ENCODE measurements at places on chromosomes 1 and 21. TPM values are rescaled to one million over a fixed set of nuclear protein-coding genes. Genes with fewer than 3 reads are reported as not detected.

The FCER1A gene
- total RNA-seq = not detected

The NEGR1 gene
- 19.2 TPM for total RNA-seq

The TMEM50B gene
- total RNA-seq = 28.7 TPM

DNA sequence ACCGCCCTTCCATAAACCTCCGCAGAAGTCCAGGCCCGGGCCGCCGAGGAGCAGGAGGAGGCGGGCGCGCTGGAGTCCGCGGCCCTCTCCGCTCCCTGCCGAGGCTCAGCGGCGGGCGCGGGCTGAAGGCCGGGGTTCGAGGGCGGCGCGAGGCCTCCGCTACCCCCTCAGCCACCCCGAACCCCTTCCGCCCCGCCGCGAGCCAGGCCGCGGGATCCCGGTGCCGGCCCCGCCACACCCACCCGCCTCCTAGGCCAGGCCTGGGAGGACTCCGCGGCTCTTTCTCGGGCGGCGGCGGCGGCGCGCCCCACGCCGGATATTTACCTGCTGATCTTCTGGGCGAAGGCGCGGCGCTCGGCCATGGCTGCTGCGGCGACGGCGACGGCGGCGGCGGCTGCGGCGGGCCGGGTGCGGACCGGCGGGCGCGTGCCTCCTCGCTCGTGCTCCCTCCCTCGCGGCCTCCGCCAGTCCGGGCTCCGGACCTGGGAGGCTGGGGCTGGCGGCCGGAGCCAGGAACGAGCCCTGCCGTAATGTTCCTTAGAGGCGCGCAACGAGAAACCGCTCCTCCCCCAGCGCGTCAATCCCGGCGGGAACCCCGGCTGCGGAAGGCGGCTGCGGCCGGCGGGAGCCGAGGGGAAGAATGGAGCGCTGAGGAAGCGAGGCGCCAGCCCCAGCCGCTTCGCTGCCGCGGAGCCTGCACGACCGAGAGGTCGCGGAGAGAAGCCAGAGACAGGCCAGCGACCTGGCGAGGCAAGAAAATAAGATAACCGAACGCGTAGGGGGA, at the start of gene DOCK7:
Gene DOCK7, minus strand, starts transcription at position 484 of the 784 bp plus-strand sequence. Its CDS starts 122 bp downstream, at position 362.
- DNase-seq = peak; percentile 86

The ADAMTS5 gene
- total RNA-seq = not detected

DNA sequence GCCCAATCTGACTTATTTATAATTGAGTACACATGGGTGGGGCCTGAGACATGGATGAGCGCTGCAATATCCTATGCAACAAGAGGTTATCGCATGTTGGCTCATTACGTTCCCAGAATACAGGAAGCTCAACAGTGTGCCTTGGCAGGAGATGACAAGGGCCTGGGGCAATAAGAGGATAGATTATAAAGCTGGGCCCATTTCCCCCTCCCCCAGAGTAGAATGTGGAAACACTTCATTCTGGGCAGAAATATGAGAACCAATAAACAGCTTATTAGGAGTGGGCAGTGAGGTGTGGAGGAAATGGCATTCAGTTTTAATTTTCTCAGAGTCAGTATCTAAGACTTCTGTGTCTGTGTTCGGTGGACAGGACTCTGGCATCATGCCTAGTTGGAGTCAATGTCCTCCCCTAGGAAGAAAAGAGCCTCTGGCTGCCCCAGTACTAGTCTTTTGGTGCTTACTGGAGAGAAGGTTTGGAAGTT, 92.8 kb downstream of the PIK3R3 start:
- DNase-seq = no peak

The SSR2 gene
- 246 TPM for total RNA-seq

- DNase-seq = no peak
Measured at GRCh38 chr21:45549626-45550463, 7.6 kb upstream of the SLC19A1 start.

- no peak for DNase-seq
Measured at GRCh38 chr1:151444783-151445177, 14.5 kb downstream of the POGZ start.

GRCh38 chr1:26066857-26067256, 573 bp downstream of the TRIM63 start:
- DNase-seq = no peak

The TNFRSF14 gene
- total RNA-seq = 24.4 TPM

DNA sequence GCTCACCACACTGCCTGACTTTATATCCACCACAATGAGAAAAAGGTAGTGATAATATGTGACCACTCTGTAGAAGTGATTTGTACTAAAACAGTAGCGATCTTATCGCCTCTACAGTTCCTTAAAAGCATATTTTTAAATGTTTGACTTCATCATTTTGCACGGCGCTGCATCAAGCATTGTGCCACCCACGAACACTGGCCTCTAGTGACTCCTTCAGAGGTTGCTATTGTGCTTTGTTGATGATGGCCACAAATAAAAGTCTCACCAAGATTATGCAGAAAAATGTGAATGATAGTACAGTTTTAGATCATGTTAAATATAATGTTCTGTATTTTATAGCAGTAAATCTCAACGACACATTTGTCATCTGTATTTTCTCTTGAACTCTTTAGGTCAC, 186.5 kb upstream of the NCAM2 start:
- DNase-seq = no peak

The IFI44L gene
- total RNA-seq = 82.0 TPM

DNA sequence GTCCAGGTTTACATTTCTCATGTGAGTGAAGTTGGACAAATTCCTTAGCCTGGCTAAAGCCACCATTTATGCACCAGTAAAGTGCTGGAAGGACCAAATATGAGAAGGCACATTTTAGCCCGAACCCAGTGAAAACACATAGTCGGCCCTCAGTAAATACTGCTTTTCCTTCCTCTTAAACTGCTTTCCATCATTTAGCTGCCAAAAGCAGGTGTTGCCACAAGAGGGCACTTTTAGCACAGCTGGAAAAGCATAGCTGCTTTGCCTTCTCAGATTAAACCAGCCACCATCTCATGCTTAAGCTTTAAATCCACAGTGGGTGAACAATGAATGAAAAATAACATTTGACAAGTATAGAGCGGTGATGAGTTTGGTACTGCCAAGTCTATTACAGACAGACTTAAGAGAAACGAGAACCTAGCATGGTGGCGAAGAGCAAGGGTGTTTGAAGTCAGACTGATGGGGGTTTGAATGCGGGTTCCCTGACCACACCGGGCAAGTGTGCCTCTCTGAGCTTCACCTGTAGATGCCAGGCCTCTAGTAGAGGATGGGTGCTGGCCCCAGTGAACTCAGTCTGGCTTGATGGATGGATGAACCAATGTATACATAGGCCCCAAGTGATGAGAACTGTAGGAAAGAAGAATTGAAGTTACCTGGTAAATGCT, 57.8 kb downstream of the SLC35D1 start:
- peak; percentile 59 for DNase-seq

The CPLANE2 gene
- total RNA-seq = 7.4 TPM

The OR14A16 gene
- not detected for total RNA-seq

DNA sequence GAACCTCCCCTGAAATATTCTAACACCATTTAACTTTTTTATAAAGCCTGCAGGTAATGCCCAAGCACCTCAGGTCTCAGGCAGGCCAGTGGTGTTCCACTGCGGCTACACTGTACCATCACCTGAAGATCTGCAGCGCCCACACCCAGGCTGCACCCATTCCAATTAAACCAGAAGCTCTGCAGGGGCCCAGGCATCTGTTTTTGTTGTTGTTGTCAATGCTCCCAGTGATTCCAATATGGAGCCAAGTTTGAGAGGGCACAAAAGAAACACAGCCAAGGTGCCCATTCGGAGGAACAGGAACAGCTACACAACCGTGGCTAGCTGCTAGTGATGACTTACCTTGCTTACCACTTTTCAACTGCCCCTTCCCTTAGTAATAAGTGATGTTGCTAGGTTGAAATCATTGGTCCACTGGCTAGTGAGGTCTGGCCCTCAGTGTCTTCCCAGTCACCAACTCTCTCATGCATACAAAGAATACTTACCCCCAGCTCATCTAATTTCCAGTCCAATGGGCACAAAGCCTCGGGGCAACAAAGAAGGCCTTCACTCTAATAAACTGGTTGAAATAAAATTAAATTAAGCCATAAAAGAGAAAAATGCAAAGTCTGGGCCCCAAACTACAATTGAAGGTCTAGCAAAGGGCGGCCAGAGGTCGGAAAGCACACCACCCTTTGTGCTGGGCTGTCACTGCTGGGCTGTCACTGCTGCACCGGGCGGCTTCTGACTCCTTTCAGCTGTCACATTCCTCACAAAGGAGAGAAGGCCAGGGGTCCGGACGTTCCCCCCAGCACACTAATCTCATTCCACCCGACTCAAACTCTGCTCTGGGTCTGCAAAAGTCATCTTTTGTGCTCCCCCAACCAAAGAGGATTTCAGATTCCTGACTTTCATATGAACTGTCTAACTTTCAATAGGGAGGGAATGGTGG, 34.9 kb downstream of the SIPA1L2 start:
- DNase-seq = no peak

GRCh38 chr1:22416555-22417454, 34.8 kb upstream of the ZBTB40 start:
- DNase-seq = peak; percentile 81

DNA sequence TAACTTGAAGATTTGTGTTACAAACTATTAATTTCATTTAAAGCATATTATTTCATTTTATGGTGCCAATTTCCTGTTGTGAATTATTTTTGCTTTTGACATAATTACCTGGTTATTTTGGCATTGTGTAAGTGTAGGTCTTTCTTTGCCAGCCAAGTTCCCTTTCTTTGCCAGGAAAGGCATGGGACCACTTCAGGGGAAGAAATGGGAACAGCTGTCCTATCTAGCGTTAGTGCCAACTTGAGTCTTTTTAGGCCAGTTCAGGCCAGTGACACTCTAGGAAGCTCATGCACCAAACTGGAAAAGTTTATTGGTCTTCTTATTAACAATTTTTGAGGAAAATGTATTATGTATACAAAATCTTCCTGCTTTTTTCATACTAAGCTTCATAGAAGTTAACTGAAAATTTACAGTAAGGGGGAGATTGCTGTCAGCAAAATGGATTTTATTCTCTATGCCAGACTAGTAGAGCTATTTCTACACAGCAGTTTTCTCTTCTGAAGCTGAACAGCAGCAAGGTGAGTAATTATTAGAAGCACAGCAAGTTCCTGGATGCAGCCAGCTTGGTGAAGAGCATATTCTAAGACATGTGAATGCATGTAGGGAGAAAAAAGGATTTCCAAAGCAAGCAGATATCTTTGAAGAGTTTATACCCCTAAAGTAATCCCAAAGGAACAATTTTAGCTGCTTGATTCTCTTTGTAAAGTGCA, 914.6 kb upstream of the ADGRL4 start:
- DNase-seq = no peak

- no peak for DNase-seq
Measured at GRCh38 chr1:234342774-234343173, 30.5 kb upstream of the COA6 start.

- DNase-seq = no peak
Measured at GRCh38 chr21:25635310-25635709, 3.7 kb upstream of the JAM2 start.

The LCE2B gene
- not detected for total RNA-seq

- DNase-seq = no peak
Measured at GRCh38 chr1:197319631-197320030, 51.6 kb downstream of the CRB1 start.

The PADI3 gene
- 0.21 TPM for total RNA-seq

The OR2T33 gene
- total RNA-seq = not detected

The ATF6 gene
- total RNA-seq = 35.3 TPM

The CCDC27 gene
- not detected for total RNA-seq

The NPL gene
- total RNA-seq = 5.0 TPM

DNA sequence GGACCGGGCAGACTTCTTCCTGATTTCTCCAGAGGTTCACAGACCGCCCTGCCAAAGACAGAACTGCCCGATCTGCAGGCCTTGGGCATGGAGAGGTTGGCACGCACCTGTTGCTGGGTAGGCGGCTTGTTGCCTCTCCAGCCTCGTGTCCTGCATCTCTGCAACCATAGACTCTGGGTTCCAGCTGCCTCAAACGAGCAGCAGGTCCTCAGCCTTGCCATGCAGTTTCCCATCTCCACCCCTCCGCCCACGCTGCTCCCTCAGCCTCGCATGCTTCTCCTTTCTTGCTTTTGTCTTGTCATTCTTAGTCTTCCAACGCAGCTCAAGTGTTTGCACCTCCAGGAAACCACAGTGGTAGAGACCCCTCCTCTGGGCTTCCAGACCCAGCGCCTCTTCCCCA, 126.2 kb downstream of the LACTBL1 start:
- no peak for DNase-seq

The SYTL1 gene
- 16.5 TPM for total RNA-seq

GRCh38 chr1:94050675-94051074, 70.3 kb downstream of the ABCA4 start:
- no peak for DNase-seq

DNA sequence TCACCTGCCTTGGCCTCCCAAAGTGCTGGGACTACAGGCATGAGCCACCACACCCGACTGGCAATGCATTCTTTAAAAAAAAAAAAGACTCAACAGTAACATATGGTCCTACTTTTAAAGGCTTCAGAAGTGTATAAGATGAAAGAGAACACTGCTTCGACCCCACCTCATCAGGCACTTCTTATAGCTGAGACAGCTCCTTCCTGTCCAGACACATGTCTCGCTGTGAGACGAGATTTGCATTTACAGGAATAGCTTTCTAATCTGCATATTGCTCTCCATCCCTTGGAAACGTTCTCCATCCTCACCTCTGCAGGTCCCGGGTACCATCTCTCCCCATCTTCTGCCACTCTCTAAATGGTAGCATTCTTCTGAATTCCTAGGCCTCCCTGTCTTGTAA, 6.7 kb downstream of the AZIN2 start:
- no peak for DNase-seq

The PERM1 gene
- not detected for total RNA-seq

- peak; percentile 77 for DNase-seq
Measured at GRCh38 chr1:41322835-41323234, 38.4 kb upstream of the FOXO6 start.

DNA sequence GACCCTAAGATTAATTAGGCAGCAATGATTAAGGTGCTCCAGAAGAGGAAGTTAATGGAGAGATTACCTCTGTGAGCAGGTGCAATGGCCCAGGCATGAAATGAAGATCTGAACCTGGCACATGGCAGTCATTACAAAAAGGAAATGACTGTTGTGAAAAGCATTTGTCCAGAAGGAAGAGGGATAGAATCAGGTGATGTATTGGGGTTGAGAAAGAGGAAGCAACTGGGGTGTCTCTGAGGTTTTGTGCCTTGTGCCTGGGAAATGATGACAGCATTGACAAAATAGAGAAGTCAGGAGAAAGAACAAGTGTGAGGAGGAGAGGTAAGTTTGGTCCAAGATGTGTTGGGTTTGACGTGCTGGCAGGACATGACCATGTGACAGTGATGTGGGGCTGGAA, 5.6 kb downstream of the CRCT1 start:
- no peak for DNase-seq

DNA sequence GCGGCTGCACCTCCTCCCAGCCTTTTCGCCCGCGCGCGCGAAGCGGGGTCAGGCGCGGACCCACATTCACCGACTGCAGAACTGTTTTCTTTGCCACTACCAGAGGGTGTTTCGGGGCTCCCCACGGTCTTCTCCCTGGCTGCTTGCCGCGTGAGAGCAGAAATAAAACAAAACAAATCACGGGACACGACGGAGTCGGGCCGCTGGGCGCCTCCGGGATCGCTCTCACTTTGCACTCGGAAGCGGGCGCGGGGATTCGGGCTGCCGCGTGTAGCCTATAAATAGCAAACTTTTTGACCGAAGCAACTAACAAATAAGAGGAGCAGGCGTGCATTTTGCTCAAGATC, 412.3 kb upstream of the ESRRG start:
- no peak for DNase-seq
